ENCODE measurements at places on chromosomes 12 and 14. TPM values are rescaled to one million over a fixed set of nuclear protein-coding genes. Genes with fewer than 3 reads are reported as not detected.

GRCh38 chr14:98345161-98345560 is 926.8 kb downstream of the BCL11B start:
- no peak for DNase-seq

WASHC3 gene
- 36.4 TPM for total RNA-seq

- no peak for DNase-seq
These were observed 18.7 kb downstream of the RCOR1 start for GRCh38 chr14:102610968-102611811.

ACTR6 gene
- total RNA-seq, result 7.9 TPM

GRCh38 chr12:112936927-112937326 is 1.3 kb upstream of the OAS3 start:
- DNase-seq, result no peak

GRCh38 chr12:19239616-19240234 is 110.2 kb downstream of the PLEKHA5 start:
- no peak for DNase-seq

NOS1 gene
- 0.21 TPM for total RNA-seq

DNA sequence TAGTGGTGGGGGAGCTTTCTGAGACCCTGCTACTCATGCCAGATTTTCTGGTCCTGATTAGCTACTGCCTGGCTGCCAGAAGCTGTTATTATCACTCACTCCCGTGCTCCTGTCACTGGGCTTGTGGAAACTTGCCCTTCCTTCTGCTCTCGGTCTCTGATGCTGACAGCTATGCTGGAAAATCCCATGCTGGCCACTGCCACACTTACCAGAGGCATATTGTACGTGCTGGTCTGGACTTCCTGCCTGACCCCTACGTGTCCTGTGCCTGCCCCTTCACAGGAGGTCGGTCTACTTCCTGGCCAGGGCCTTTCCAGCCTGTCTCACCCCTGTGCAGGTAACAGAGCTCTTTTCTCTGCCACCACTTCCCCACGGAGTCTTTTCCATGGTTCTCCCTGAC is 149.4 kb upstream of the PLEKHG7 start:
- no peak for DNase-seq

- DNase-seq, result peak; percentile 63
These were observed 26.4 kb upstream of the ZFP36L1 start for GRCh38 chr14:68819260-68819691.

GRCh38 chr14:30903285-30904124 is 29.1 kb downstream of the COCH start:
- DNase-seq, result no peak

DNA sequence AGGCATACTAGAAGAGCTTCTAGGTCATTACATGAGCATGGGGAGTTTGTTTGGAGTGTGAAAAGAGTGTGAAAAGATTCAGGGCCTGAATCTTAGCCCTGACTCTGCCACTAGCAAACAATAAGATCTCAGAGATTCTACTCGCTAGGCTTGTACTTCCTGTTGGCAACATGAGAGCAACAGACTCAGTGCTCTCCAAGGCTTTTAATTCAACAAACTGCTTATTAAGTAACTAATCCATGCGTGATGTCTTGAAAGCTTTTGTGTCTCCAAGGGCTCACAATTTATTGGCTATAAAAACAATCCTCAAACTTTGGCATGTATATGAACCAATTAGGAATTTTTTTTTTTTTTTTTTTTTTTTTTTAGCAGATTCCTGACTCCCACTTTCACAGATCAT is 105.1 kb downstream of the STXBP6 start:
- no peak for DNase-seq

RXYLT1 gene
- total RNA-seq, result 1.5 TPM

DNA sequence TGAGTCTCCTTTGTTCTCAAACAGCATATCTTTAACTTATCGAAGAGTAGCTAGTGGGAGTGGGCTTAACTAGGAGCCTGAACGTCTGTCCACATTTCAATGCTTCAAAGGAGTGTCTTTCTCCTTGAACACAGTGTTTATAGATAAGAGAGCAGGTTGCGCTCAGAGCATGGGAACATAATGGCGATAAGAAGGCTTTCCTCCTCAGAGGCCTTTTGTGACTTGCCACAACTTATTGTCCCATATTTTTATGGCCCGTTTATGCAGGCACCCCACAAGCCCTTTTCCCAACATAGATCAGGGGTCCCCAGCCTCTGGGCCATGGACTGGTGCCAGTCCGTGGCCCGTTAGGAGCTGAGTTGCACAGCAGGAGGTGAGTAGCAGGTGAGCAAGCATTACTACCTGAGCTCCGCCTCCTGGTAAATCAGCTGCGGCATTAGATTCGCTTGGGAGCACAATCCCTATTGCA is 2.6 kb upstream of the DDX47 start:
- no peak for DNase-seq

CCDC196 gene
- not detected for total RNA-seq

GRCh38 chr14:24665440-24665991 is 31.5 kb upstream of the GZMB start:
- no peak for DNase-seq

GRCh38 chr12:67780580-67781084 is 132.1 kb downstream of the DYRK2 start:
- no peak for DNase-seq

GRCh38 chr12:2003676-2004112 is 563 bp downstream of the DCP1B start:
- no peak for DNase-seq

- peak; percentile 79 for DNase-seq
These were observed 316.4 kb downstream of the ZFP36L1 start for GRCh38 chr14:68476212-68477109.

DNA sequence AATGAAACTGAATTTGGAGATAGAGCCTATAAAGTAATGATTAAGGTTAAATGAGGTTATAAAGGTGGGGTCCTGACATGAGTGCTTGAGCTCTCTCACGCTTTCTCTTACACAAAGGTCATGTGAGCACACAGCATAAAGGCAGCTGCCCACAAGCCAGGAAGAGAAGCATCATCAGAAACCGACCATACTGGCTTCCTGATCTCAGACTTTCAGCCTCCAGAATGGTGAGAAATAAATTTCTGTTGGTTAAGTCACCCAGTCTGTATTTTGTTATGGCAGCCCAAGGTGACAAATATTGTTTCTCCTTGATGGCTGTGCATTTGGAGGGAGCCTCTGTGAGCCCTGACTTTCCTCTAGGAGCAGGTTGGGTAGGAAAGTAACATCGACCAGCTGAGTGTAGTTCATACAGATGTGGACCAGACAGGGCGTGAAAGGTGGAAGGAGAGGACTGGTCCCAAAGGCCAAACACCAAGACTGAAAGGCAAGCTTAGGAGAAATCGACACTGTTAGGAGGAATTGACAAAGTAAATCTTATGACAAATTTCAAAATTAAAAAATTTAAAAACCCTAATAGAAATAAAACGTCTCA is 97.6 kb upstream of the SLC38A2 start:
- DNase-seq, result no peak

LRCOL1 gene
- not detected for total RNA-seq

DNA sequence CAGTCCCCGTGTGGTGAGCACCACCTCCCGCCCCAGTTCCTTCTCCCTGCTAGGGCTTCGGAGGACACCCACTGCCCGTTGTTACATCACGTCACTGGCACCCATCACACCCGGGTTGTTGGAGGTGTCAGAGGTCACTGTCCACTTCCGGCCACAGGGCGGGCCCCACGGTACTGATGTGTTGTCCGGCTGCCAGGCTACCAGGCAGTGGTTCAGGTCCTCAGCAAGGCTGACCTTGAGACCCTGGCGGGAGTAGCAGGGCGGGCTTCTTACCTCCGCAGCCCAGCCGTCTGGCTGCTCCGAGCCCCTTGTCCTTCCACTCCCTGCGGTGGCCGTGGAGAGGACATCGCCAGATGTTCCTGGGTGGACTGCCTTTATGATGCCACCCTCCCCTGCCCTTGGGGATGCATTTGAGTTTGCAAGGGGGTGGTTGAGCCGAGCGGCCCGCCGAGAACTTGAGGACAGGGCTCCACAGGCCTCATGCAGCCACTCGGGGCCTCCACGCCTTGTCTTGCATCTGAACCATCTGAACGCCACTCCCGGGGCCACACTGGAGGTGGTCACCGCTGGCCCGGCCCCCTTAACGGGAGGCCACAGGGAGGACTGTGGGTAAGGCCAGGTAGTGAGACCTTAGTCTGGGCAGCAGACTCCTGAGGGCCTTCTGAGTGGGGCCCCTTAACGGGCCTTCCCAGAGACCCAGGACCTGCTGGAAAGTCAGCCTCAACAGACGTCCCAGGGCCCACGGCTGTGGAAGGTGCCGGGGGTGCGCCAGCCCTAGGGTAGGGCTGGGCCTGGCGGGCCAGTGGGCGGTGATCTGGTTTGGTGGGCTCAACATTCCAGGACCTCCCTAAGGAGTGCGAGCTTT is 27.1 kb upstream of the PLD4 start:
- DNase-seq, result peak; percentile 61

DNA sequence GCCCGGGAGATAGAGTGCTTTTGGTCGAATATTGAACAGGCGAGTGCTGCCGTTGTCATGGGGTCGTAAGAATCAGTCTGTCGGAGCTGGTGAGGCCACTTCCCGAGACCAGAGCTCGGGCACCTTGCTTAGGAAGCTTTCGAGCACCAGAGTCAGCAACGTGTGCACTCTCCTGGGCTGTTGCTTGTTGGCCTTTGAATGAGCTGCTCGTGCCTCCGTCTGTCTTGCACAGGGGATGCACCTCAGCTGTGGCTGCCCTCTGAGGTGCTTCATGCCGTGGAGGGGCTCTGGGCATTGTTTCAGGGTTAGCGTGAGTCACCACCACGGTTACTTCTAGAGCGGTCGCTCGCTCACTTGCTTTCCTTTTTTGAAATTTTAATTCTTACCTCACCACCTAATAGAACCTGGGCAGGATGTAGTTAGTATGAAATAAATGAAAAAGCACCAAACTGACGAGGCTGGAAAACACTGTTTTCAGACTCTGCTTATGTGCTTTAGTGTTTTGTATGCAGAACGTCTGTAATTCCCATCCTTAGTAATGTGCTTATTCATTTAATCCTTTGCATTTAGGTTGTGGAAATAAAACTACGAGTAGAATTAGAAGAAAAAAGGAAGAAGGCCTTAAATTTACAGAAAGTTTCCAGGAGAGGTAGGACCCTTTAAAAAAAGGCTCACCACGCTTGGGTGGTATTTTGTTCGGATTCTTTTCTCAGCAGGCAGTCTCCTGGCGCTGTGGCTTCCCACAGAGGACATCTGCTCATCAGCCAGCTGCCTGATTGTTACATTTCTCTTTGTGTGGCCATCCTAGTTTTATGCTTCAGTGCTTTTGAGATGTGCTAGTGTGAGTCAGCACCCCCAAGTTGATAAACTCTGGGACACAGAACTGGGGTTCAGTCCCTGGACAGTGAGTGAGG is 40.6 kb downstream of the EP400 start:
- no peak for DNase-seq

LRRK2 gene
- 14.3 TPM for total RNA-seq

- DNase-seq, result no peak
These were observed 85.6 kb upstream of the ATF7IP start for GRCh38 chr12:14279845-14280244.

DNA sequence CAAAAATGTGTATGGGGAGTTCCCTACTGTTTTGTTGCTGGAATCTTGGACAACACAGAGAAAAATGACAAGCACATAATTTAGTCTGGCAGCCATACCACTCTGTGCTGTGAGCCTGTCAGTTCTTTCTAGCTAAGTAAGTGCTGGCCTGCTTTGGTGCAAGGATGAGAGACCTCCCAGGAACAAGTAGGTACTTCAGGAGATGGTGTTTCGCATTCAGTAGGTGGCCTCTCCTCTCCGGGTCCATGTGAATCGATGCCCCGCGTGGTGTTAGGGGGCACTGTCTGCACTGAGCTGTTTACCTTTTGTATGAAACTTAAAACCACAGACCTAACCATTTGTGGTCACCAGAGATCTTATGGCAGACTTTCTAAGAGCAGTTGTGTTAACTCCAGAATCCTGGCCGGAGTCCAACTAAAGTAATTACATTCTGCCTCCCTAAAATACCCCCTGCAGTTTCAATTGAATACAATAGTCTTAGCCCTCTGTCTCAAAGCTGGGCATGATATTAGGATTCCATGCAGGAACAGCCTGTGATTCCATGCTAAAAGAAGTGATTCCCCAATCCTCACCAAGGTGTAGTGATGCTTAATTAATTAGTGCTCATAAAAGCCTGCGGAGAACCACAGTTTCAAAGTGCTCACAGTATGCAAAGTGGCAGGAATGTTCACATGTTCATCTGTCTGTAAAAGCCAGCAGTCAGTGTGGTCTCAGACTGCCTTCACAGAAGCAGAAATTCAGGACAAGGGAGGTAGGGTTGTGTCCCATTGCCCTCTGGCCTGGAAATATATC is 64.2 kb downstream of the LLPH start:
- DNase-seq, result no peak

ARHGAP9 gene
- 21.6 TPM for total RNA-seq

DNA sequence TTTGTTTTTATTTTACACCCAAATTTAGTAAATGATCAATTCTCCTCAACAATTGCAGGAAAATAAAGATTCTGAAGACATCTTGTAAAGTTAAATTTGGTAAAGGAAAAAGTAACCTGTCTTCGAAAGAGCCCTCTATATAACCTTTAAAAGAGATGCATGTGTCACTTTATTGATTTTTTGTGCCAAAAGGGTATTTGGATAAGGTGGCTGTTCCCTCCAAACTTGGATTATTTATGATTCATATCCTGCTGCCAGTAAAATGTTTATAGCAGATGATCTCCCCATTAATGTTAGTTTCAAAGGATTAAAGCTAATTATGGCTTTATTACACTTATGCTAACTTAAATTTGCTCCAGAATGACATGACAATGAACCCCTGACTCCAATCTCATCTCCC is 98.8 kb downstream of the DUSP6 start:
- no peak for DNase-seq

- no peak for DNase-seq
These were observed 692.9 kb downstream of the BCL11B start for GRCh38 chr14:98579140-98579539.

PTPRO gene
- 0.11 TPM for total RNA-seq

DNA sequence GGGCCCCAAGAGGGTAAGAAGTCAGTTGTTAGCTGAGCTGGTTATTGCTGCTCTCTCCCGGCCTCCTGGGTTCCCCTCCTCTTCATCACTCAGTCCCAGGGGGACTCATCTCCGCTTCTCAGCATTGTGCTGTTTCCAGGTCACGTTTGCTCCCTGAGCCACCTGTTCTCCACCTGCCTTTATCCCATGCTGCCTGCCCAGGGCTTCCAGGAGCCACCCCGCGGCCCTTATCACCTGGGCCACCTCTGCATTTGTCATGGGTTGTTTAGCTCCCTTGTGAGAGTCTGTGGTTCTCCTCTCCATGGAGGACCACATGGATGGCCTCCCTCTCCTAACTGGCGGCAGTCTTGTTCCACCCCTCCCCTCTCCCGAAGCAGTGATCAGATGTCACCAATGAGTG is 36.0 kb downstream of the SYNDIG1L start:
- no peak for DNase-seq

DNA sequence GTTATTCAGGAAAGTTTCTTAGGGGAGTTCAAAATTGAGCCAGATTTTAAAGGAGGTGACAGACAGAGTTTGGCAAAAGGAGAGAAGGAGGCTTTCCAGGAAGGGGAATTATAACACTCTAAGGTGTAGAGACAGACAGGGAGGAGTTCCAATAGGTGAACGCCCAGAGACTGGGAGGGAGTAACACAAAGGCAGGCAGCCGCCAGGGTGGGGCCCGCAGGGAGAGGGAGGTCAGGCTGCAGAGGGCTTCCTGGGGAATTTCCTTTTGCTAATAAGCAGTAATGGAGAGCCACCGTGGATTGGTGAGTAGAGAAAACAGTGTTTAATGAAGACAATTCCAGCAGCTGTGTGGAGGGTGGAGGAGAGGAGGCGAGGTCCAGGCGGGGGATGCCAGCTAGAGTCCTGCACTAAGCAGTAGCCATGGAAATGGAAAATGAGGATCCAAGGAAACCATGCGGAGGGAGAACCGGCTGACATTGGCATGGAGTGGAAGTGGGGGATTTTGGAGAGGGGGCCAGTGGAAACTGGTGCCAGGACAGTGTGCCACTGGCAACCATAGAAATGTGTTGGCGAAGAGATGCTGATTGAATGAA is 22.2 kb downstream of the GRIN2B start:
- DNase-seq, result no peak

Measured in ascending aorta (tissue), 2 donors.